ENCODE measurements at places on chromosomes 12 and 14. TPM values are rescaled to one million over a fixed set of nuclear protein-coding genes. Genes with fewer than 3 reads are reported as not detected.

The HOXC10 gene
- not detected for total RNA-seq

The HOXC6 gene
- total RNA-seq = not detected

The PROX2 gene
- total RNA-seq = 0.23 TPM

The VDR gene
- total RNA-seq = 108 TPM

The DEGS2 gene
- total RNA-seq = 2.6 TPM

The TMEM260 gene
- 15.2 TPM for total RNA-seq

The LTBP2 gene
- total RNA-seq = 0.04 TPM

The CDCA3 gene
- 99.7 TPM for total RNA-seq

The GLIPR1L1 gene
- total RNA-seq = not detected

The SERPINA5 gene
- not detected for total RNA-seq

DNA sequence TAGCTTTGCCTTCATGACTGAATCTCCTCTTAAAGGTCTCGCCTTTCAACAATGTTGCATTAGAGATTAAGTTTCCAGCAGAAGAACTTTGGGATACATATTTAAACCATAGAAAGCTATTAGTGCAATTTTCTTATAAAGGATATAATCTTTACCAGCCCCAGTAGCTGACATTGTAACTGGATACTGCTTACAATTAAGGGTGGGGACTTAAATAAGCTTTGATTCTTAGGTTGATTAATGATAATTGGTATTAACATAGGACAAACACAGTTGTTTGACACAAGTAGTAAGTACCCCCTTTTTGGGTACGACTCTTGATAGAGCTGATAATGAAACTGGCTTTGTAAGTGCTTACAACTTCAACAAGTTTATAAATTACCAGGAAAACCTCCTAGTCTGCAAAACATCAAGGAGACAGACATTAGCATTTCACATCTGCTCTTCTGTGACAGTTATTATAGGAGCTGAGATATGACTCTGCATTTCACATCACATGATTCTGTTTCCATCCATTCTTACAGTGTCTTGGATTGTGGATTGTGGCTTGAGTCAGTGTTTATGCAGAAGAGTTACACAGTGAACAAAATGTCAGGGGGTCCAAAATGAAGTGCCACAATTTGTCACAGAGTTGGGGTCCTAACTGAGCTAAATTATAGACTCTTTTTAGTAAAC is 249.1 kb upstream of the E2F7 start:
- no peak for DNase-seq

DNA sequence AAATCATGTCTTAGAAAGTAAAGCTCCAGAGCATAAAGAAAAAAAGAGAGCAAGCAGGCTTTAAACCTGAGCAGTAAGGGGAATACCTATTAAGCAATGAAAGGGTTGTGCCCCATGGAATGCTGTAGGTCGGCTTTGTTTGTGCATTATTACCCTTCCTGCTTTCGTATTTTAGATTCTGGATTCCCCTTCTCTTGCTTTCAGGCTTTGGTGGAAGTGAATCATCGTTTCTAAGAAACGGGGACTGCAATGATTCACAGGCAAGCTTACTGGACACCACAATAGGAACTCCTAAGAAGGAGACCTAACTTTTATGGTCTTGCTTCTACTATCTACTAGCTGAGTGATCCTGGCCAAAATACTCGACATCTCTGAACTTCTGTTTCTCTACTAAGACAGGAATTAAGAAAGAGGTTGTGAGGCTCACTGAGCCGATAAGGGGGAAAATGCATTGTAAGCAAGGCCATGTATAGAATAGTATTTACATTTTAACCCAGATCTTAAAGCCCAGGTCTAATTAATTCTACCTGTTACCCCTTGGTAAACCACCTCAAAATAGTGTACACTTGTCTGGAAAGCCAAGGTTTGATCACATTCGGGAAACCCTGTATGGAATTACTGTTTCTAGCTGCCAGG is 1.2 kb upstream of the BMAL2 start:
- peak; percentile 46 for DNase-seq

DNA sequence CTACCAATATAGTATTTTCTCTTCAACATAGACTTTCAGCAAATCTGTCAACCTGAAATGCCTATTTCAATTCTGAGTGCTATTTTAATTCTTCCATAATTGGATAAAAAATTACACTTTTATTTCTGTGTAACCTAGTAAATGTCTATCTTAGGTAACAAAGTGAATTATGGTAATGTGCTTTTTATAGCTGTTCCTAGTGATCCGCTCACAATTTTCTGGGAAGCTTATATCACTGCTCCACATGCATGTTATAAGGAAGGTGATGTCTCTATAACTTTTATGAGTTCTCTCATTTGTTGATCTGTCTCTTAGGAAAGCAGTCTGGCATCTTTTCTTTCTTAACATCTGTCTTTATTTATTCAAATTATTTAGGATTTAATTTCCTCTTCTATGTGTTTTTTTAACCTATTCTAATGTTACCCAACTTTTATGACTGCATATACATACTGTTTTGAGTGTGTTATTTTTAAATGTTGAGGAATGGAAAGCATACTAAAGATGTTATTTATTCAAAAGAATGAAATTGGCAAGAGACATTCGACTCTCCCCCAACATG is 777.1 kb upstream of the MDGA2 start:
- DNase-seq = no peak

DNA sequence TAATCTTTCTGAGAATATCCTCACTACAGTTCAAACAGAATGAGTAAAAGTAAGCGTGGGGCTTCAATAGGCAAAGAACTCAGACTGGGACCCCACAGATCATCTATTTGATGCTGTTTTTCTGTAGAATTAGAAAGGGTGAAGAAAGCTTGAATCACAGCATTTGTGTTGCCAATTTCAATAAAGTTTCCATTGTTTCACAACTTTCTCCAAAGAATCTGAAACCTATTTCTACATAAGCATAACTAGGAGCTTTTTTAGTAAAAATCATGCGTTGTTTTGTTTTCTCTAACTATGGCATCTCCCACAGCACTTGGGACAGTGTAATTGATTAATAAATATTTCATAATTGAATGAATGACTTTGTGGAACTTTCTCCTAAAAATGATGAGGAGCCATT is 16.7 kb upstream of the NEDD1 start:
- no peak for DNase-seq

- no peak for DNase-seq
Measured at GRCh38 chr14:86015941-86016340, 486.0 kb downstream of the FLRT2 start.

GRCh38 chr14:37590428-37591139 is 4.5 kb downstream of the FOXA1 start:
- DNase-seq = no peak

DNA sequence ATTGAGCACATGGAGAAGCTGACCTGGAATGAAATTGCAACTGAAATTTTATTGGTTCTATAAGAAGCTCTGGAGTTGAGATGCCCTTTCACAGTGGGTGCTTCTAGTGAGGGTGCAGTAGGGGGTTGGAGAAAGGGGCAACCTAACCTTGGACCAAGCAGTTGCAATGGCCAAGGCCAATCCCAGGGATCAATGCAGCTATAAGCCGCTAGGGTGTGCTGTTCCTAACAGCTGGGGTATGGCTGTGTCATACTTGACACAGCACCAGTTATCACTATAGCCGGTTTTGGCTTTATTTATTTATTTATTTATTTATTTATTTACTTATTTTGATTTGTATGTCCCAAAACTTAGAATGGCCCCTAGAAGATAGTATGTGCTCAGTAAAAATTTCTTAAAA is 505.9 kb downstream of the FLRT2 start:
- DNase-seq = peak; percentile 30

GRCh38 chr12:40105265-40105514 is 691 bp downstream of the SLC2A13 start:
- no peak for DNase-seq

- DNase-seq = no peak
Measured at GRCh38 chr12:103728323-103728722, 112.7 kb downstream of the NT5DC3 start.

DNA sequence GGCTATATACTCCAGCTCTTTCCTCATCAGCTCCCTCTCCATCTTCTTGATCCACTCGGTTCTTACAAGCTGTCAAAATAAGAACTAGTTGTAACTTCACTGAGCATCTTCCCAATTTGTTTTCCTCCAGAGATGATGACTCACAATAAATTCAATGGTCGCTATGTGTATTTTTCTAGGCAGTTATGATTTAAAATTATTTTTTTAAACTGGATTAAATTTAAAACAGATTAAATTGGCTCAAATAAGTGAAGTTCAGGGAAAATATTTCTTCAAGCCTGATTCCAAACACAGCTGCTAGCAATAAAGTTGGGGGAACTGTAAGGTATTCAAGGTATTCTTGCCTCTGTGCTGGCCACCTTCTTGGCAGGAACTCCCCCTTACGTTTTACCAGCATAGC is 717.7 kb upstream of the USP15 start:
- DNase-seq = no peak

GRCh38 chr12:94545935-94546771 is 86.5 kb upstream of the CEP83 start:
- peak; percentile 31 for DNase-seq

DNA sequence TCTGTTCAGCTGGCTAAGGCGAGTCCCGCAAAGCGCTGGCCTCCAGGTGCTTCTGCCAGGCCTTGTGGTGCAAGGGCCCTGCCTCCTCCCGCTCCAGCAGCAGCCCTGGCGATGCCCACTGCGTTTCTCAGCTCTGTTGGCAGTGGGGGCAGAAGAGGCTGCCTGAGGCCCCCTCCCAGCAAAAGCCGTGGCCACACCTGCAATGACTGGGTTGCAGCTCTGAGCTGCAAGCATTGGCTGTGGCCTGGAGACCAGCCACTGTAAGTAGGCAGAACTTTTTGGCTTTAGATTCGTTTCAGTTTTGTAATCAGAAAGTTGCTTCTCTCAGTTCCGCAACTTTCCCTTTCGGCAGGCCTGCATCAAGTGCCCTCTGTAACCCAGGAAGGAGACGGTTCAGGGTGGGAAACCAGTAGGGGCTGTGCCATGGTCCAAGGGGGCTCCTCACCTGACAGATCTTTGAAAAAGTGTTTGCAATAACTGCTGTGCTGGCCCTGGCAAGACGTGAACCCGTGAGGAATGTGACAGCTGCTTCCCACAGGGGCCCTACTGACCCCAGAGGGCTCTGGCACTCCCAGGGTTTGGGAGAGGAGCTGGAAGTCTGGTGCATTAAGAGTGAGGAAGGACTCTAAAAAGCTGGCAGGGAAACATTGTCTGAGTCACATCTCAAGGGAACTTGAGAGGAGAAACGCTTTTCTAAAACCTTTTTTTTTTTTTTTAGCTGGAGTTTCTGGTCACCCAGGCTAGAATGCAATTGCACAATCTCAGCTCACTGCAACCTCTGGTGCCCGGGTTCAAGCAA is 54.5 kb upstream of the MAX start:
- no peak for DNase-seq
